ENCODE measurements at places on chromosomes 7 and 10. TPM values are rescaled to one million over a fixed set of nuclear protein-coding genes. Genes with fewer than 3 reads are reported as not detected.

Gene VSTM4
- total RNA-seq: 0.71 TPM

Gene WDR86
- total RNA-seq: 24.4 TPM

Gene RBP4
- 2.2 TPM for total RNA-seq

GRCh38 chr7:100356416-100357068 lies 1.4 kb upstream of the PILRB start:
- H3K4me1 ChIP-seq: no peaks in the 10 kb centered on the region
- no peaks in the 10 kb centered on the region for H3K27me3 ChIP-seq
- no peak overlapping the region for H3K27ac ChIP-seq
- H3K4me3 ChIP-seq: no peak overlapping the region

DNA sequence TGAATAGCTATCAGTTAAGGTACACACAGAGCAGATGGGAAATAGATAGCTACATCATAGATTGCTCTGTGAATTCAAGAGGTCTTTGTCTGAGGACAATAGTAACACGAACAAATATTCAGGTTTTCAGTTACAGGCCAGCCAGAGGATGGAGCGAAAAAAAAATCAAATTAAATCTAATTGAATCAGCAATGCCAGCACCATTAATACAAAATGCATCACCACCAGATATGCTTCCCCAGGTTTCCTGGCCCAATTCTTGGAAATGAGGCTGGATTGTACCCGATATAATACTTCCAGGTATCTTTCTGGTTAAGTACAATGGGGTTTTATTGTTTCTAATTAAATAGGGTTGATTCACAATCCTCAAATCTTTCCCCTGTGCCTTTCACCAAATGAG lies 975.8 kb upstream of the AUTS2 start:
- no peak overlapping the region for H3K27ac ChIP-seq

DNA sequence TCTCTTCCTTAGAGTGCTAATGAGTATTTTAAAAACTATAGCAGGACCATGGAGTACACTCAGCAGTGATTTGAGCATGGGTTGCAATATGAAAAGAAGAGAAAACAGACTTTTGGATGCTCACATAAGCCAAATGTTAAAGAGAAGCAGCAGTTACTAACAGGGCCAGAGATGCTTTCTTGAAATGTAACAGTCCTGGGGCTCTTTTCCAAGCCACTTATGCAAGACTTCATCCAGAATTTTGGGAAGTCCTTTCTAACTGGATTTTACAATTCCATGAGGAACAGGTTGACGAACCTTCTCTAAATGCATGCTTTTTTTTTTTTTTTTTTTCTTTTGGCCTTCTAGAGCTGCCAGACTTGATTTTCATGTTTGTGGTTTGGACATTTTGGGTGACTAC lies 282.0 kb downstream of the SEC23IP start:
- no peaks in the 10 kb centered on the region for H3K27me3 ChIP-seq
- no peak overlapping the region for H3K27ac ChIP-seq
- H3K4me1 ChIP-seq: peaks cover 17% of the 10 kb centered on the region
- H3K36me3 ChIP-seq: no peaks in the 10 kb centered on the region
- H3K4me3 ChIP-seq: no peak overlapping the region

- H3K27me3 ChIP-seq: no peaks in the 10 kb centered on the region
- H3K4me3 ChIP-seq: no peak overlapping the region
- no peaks in the 10 kb centered on the region for H3K36me3 ChIP-seq
- no peak overlapping the region for H3K27ac ChIP-seq
These were observed 536.4 kb downstream of the NRG3 start for GRCh38 chr10:82411416-82411815.

DNA sequence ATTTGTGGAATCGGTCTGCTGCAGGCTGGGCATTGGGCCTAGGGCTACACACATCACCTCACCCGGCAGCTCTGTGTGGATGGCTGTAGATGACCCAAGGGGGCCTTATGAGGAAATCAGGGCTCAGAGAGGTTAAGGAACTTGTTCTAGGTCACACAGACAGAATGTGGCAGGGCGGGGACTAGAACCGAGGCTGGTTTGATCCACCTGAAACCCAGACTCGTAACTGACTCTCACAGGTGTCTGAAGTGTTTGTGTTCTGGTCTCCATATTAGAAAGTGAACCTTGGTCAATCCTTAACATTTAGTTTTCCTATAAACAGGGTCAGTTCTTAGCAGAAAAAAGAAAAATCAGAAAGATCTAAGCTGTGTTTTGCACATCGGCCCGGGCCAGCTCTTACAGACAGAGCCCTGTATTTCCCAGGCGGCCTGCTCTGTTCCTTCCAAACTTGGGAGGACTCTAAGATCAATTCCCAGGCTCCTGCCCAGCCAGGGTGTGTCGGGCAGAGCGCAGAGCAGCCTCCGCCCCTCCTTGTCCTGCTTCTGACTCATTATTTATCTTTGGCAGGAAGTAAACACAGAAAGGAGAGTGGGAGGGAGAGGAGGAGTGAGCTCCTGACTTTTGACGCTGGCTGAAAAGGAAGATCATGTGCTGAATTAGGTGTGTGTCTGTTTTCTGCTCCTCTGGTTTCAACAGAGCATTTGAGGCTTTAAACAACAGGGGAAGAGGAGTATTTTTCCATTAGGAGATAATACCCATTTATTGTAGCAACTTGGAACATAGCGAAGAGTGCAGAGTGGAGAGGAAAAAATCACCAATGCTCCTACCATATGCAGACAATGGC lies 74.1 kb downstream of the TACC2 start:
- H3K4me3 ChIP-seq: no peak overlapping the region
- peaks cover 18% of the 10 kb centered on the region for H3K4me1 ChIP-seq
- peak overlapping the region; percentile 84 for H3K27ac ChIP-seq
- no peaks in the 10 kb centered on the region for H3K36me3 ChIP-seq
- H3K27me3 ChIP-seq: no peaks in the 10 kb centered on the region

- no peak overlapping the region for H3K4me3 ChIP-seq
- no peak overlapping the region for H3K27ac ChIP-seq
- H3K4me1 ChIP-seq: peaks cover 11% of the 10 kb centered on the region
These were observed 36.0 kb upstream of the LAMB1 start for GRCh38 chr7:108038986-108039385.

DNA sequence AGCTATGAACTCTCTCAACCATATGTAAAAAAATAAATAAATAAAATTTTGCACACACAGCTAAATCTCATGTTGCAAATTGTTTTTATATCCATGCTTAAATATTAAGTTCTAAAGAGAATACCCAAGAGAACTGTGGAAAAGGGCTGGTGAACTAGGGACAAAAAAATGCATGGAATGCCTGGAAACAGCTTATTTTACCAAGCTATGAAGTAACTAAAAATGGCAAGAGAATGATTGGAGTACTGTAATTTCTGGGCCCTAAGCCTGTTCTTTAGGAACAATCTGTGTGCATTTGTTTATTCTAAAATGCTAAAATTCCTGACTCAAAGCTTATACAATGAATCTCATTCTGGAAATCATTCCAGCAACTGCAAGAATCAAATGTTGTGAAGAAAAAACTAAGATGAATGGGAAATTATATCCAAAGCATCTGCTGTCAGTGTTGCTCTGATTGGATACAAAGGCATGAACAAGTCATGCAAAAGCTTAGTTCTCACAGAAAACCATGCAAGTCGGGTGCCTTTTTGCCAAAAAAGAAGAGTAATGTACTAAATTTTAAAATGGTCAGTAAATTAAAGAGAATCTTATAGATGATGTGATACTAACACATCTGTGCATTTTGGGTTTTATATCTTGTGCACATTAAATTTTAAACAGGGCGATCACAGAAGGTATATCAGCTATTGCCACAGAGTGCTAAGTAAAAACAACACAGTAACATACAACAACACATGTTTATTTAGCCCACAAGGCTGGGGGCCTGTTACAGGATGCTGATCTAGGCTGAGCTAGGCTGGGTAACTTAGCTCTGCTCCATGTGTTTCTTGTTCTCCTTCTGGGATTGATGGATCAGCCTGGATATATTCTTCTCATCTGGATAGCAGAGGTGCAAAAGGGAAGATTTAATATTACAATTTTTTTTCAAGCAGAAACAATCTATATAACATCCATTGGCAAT lies 453.5 kb upstream of the SEMA3A start:
- no peak for DNase-seq
- no peak overlapping the region for H3K27ac ChIP-seq
- no peaks in the 10 kb centered on the region for H3K36me3 ChIP-seq
- H3K4me3 ChIP-seq: no peak overlapping the region
- H3K4me1 ChIP-seq: peaks cover 6% of the 10 kb centered on the region

DNA sequence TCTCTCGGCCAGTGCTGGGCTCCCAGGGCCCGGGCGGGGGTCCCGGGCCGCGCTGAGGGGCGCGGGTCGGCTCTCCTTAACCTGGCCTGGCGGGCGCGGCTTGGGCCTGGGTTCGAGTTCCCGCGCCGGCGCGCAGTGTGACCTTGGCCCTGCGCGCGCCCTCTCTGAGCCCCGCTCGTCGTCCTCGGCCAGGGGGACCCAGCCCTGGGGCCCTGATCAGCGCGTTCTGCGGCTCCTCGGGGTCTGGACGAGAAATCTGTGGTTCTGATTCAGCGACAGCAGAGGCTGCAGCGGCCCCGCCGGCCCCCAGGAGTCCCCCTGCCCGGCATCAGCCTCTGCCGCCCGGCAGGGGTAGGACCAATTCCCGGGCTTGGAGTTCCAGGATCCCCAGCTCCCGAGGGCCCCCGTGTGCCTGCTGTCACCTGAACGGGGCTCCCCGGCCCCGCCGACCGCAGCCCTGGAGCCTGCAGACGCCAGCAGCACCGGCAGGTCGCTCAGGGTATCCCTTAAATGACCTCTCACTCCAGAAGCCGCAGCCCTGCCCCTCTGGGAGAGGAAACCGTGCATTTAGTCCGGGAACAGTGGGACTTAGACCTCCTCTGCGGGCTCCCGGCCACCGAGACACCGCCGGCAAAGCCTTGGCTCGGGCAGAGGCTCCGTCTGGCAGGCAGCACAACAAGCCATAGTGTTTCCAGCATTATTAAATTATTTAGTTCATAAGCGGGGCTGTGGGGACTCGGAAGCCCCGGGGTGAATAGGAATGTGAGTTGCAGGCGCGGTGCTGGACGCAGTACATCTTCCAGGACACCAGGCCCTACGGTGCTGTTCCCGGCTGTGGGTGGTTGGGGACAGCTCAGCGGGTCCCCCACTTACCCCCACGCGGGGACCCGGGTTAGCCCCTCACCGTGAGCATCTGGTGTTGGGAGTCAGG lies 572 bp downstream of the CHST12 start:
- no peaks in the 10 kb centered on the region for H3K36me3 ChIP-seq
- H3K4me3 ChIP-seq: peak overlapping the region; percentile 76
- H3K27me3 ChIP-seq: no peaks in the 10 kb centered on the region
- H3K27ac ChIP-seq: no peak overlapping the region

DNA sequence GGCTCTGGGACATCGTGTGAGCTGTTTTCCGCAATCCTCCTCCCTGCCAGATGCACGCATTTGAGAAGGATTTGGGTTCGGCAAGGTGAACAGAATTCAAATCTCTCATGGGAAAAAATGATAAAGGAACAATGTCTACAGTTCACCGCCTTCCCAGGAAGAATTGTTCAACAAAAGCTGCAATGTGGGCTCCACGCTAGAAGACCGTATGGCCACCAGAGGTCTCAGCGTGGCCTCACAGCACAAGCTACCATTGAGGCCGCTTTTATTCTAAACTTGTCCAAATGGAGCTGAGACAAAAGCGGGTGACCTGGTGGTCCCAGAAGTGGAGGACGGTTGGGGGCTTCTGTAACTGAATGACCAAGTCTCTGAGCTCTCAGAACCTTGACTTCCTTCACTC lies 733.1 kb downstream of the PARD3 start:
- no peaks in the 10 kb centered on the region for H3K36me3 ChIP-seq
- H3K27ac ChIP-seq: no peak overlapping the region
- H3K4me1 ChIP-seq: no peaks in the 10 kb centered on the region
- H3K4me3 ChIP-seq: no peak overlapping the region
- no peaks in the 10 kb centered on the region for H3K27me3 ChIP-seq

Data from WTC11 (cell line).